Natural killer cell (primary cell): ENCODE measurements at places on chromosomes 2 and 18. TPM values are rescaled to one million over a fixed set of nuclear protein-coding genes. Genes with fewer than 3 reads are reported as not detected.

RMDN2 gene
- 10.9 TPM for total RNA-seq

C1GALT1C1L gene
- total RNA-seq = not detected

CLEC4F gene
- total RNA-seq = 0.33 TPM

C1QL2 gene
- not detected for total RNA-seq

- H3K36me3 ChIP-seq = no peaks in the 10 kb centered on the region
- H3K27ac ChIP-seq = no peak overlapping the region
- DNase-seq = no peak
- H3K27me3 ChIP-seq = no peaks in the 10 kb centered on the region
Observed at GRCh38 chr2:207097278-207097677, 68.5 kb downstream of the KLF7 start.

- H3K36me3 ChIP-seq = no peaks in the 10 kb centered on the region
- H3K27me3 ChIP-seq = no peaks in the 10 kb centered on the region
- H3K4me1 ChIP-seq = no peaks in the 10 kb centered on the region
- H3K4me3 ChIP-seq = no peak overlapping the region
Observed at GRCh38 chr2:157789256-157789655, 86.9 kb downstream of the ACVR1 start.
